Foreskin fibroblast (primary cell): ENCODE measurements at places on chromosomes 3 and 15.

- no peak for DNase-seq
These were observed 163.2 kb downstream of the SYNPR start for GRCh38 chr3:63441262-63441661.

DNA sequence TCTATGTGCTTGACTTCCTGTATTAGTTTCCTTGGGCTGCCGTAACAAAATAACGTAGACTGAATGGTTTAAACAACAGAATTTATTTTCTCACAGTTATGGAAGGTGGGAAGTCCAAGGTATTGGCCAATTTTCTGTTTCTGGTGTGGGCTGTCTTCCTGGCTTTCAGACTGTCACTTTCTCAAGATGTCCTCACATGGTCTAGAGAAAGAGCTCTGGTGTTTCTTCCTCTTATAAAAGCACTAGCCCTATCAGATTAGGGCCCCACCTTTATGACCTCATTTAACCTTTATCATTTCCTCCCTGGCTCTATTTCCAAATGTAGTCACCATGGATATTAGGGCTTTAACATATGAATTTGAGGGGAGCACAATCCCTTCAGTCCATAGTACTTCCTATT lies 54.6 kb downstream of the SPRED1 start:
- no peak for DNase-seq

GRCh38 chr15:74461847-74462511 lies 1.0 kb upstream of the UBL7 start:
- DNase-seq: no peak

GRCh38 chr3:120648290-120648689 lies 33.7 kb downstream of the HGD start:
- peak; percentile 13 for DNase-seq

DNA sequence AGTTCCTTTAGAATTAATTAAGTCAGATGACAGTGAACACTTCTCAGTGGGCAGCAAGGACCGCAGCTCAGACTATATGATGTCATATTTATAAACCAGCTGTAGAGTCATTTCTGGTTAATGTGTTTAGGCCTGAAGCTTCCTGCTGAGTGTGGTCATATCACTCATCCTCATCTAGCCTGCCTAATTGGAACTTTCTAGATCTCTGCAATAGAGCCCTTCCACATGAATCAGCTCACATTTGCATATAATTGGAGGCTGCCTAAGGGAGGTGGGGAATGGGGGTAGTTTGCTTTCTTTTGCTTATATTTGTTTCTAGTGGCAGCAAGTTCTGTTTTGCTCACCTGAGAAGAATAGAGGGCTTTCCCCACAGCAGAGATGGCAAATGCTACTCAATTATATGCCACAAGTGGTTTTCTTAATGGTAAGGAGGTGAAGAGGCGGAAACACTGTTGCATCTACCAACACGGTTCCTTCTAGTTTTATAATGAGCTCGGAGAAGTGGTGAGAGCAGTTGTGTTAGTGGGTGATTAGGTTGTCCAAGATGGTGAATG lies 148.1 kb downstream of the KLHL25 start:
- DNase-seq: peak; percentile 38

GRCh38 chr15:31925541-31925940 lies 104.8 kb upstream of the CHRNA7 start:
- no peak for DNase-seq

DNA sequence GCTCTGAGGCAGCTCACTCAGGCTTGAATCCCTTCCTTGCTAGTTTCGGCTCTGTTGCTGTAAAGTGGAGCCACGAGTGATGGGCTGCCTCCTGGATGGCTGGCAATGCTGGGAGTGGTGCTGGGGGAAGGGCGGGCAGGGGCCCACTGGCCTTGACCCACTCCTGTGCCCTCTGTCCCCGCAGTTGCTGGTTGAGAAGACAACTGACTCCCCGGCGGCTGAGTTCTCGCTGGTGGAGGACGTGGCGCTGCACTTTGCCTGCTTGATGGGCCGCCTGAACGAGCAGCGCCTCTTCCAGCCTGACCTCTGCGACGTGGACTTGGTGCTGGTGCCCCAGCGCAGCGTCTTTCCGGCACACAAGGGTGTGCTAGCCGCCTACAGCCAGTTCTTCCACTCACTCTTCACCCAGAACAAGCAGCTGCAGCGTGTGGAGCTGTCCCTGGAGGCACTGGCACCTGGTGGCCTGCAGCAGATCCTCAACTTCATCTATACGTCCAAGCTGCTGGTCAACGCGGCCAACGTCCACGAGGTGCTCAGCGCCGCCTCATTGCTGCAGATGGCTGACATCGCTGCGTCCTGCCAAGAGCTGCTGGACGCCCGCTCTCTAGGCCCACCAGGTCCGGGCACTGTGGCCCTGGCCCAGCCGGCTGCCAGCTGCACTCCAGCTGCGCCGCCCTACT lies 4.7 kb downstream of the ZBTB47 start:
- DNase-seq: peak; percentile 30

DNA sequence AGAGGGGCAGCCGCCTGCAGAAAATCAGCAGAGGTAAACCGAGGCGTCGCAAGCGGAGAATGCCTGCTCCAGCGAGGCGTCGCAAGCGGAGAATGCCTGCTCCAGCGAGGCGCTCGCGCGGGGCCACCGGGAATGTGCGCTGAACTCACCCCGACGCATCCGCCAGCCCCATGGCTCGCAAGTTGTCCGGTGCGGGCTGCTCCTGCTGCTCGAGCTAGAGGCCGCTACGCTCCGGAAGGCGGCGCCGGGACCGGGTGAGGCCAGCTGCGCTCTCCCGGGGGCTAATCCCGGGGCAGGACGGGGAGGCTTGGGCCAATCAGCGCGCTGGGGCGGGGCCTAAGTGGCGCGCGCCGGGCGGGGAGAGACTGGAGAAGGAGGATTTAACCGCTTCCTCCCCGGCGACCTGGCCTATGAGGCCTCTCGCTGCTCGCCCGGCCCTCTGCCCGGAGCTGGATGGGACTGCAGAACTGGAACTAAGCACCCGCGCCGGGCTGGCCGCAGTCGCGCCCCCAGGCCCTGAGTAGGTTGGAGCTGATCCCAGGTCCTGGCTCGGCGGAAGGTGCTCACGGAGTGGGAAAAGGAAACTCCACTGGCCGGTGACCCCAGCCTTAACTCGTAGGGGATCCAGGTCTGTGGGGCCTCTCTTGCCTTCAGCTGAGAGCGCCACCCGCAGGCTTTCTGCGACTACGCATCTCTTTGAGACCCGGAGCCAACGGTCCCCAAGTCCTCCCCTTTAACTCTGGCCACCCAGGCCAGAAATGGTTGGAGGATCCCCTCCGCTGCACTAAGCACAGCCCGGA lies at the start of gene SLC26A6:
TSS of gene SLC26A6 (minus strand) at position 240 of the 800 bp plus-strand sequence. CDS start at position 172, 68 bp downstream.
- DNase-seq: peak; percentile 96

DNA sequence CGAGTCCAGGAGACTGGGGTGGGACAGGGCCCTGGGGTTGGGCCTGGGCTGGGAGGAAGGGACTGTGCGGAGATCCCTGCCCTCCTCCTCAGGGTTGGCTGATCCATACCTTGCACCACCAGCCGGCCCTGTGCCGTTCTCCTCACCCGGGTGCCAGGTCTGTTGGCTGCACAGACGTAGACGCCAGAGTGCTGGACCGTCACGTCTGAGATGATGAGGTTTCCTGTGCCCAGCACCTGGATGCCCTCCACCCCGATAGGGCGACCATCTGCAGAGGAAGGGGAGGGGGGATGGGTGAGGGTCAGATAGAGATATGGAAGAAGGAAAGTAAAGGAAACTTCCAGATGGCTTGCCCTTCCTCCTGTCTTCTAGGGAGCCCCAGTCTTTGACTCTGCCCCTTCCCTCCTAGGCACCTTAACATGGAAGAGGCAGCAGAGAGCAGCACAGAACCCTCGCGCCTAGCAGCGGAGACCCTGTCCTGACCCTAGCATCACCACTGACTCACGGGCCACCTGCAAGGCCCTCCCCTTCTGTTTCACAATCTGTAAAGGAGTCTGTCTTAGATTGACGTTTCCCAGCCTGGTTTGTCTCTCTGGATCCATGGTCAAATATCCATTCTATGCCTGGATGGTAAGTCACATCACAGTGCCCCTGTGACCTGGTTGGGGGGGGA lies 28.8 kb downstream of the RNU5B-1 start:
- no peak for DNase-seq

DNA sequence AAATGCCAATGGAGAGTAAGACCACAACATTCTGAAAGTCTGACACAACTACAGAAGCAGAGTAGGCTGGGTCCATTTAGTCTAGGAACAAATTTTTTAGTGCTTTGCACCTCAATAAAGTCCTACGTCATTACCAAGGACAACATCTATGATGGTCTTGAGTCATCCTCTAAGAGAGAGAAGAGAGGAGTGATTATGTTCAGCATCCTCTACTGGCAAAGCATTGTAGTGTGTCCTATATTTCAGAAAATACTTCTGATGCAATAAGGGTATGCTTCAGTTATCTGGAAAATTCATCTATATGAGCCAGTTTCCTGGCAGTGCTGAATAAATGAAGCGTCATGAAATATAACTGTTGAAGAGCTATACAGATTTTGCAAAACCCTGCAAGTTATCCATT lies 95.6 kb downstream of the P2RY1 start:
- DNase-seq: no peak

DNA sequence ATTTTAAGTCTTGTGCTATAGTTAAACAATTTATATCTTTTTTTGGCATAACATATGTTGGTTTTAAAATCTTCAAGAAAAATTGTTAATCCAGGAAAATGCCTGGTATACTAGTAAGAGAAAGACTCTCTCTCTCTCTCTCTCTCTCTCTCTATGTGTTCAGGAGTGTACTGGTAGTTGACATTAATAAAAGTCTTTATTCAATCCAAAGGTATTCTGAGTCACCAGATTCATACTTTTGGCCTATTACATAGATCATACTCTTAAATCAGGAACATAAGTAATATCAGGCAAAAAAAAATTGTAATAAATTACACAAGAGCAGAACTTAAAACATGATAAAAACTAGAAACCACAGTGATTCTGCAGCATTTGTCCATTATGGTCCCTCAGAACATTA lies 70.2 kb downstream of the TFG start:
- no peak for DNase-seq

DNA sequence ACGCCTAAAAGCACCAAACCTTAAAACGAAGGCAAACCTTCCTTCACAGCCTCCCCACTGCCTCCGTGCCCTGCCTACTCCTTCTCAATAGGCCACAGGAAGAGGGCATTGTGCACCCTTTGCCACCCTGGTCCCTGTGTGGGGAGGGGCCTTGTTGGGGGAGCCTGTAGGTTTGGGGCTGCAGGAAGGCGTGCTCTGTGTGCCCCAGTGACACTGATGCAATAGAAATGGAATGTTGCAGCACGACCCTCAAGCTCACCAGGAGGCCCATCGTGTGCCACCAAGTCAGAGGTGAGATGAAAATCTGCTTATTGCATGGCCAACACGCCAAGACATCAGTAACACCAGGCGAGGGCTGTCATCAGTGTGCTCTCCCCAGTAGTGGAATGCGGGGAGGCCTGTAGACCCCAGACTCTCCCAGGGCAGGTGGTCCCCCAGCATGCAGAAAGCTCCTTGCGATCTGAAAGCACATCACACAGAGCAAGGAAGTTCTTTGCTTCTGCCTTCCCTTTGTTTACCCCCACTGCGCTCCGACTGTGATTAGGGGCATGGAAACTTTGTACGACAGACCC lies 86.2 kb downstream of the ASB7 start:
- DNase-seq: no peak

DNA sequence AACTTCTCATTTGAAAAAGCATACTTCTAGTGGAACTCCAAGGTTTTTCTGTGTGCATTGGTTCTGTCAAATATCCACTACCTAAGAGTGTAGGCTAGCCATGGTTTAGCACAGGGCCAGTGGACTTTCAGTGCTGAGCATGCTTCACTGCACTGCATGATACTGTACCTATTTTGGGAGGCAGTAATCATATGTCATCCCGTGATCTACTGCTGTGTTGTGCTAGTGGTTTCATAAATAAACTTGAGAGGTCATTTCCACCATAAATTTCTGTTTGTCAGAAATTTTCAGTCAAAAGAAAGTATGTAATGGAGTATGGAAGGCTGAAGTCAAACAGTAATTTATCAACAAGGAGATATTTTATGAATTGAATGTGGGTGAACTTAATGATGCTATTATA lies 203.6 kb downstream of the ROBO1 start:
- no peak for DNase-seq

DNA sequence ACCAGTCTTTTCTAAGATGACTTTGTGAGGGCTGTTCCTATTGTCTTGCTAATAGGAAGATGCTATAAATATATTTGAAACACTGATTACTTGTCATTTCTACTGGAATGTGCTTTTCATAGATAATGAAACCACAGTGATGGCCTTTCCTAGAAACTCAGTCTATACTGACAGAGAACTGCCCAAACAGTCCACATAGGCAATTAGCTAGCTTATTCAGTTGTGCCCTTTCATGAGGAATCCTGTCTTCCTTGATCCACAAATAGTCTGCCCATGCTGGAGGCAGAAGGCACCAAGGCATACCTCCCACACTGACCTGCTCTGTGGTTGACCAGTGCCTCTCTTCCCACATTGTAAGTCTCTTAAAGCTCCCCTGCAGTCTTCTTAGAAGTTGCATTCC lies 135.9 kb downstream of the CMSS1 start:
- no peak for DNase-seq

DNA sequence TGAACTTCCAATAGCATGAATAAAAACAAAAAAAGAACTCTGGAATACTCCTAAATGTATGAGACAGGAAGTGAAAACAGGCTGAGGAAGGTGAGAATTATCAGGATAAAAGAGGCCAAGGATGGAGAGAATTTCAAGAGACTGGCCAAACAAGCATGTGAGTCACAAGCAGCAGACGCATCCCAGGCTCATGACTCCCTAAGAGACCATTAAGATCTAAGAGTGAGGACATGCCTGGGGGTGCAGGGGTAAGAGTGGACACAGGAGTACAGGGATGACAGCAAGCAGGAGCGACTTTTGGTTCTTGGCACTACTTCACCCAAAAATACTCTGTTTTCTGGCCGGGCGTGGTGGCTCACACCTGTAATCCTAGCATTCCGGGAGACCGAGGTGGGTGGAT lies 7.1 kb downstream of the SCAMP2 start:
- peak; percentile 84 for DNase-seq

DNA sequence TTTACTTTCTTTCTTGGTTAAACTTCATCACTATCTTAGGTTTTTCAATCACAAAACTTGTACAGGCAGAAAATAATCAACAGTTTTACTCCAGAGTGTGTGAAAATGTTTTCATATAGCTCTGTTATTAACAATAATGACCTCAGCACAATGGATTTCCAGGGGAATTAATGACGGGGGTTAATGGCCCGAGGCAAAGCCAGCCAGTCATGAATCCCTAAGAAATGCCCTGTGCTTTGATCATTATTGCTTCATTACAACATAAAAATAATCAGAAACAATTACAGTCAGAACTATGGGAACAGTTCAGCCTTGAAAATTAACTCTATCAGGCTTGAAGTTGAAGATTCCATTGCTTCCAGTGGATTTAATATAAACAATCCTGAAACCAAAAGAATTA lies 875.4 kb downstream of the ROBO2 start:
- DNase-seq: no peak

- DNase-seq: peak; percentile 95
These were observed 785.3 kb downstream of the ROBO2 start for GRCh38 chr3:77825001-77825827.

DNA sequence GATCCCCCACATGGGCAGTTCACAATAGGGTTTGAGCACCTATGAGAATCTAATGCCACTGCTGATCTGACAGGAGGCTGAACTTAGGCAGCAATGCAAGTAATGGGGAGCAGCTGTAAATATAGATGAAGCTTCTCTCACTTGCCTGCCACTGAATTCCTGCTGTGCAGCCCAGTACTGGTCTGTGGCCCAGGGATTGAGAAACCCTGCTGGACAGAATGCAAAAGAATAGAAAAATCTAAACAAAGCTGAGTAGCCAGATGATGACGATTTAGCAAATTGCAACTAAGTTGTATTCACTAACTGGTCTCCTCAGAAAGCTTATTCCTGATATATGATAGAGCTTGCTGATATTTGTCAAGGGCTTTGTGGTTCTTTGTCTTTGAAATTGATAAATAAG lies 34.3 kb upstream of the APH1B start:
- peak; percentile 65 for DNase-seq

- peak; percentile 52 for DNase-seq
These were observed 56.3 kb upstream of the PSMD6 start for GRCh38 chr3:64079369-64080150.
